ENCODE measurements at places on chromosomes 16 and 17.

DNA sequence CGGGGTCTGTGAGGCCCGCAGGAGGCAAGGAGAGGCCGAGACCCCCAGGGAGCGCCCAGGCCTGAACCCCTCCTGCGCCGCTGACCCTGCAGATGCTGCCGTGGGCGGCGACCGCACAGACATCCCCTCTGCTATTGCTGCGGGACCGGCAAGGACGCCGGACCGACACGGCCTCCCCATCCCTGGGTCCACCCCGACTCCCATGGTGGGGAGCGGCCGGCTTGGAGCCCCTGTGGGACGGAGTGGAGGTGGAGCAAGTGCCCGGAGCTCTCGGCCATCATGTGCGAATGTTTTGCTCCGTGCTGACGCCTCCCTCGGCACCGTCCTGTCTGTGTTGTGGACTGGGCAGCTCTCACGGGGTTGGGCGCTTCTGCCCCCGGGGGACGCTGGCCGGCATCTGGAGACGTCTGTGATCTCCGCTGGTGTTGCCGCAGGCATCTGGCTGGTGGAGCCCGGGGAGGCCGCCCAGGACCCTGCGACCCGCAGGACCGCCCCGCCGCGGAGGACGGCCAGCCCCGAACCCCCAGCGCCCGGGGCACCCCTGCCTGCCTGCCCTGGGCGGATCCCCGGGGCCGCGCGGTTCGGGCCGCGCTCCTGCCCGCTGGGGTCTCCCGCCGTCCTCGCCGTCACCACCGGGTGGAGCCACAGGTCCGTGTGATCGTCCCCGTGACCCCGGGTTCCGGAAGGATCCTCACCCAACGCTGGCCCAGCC lies 12.8 kb upstream of the GNG13 start:
- DNase-seq, result peak; percentile 84

GRCh38 chr16:85762970-85763369 lies 12.1 kb upstream of the C16orf74 start:
- DNase-seq, result no peak

DNA sequence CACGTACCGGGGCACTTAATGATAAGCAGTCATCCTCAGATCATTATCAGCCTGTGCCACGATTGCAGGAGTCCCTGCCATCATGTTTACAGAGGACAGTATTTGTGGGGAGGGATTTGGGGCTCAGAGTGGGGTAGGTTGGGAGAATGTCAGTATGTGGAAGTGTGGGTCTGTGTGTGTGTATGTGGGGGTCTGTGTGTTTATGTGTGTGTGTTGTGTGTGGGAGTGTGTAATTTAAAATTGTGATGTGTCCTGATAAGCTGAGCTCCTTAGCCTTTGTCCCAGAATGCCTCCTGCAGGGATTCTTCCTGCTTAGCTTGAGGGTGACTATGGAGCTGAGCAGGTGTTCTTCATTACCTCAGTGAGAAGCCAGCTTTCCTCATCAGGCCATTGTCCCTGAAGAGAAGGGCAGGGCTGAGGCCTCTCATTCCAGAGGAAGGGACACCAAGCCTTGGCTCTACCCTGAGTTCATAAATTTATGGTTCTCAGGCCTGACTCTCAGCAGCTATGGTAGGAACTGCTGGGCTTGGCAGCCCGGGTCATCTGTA lies 13.5 kb upstream of the EFCAB13 start:
- no peak for DNase-seq

- no peak for DNase-seq
Measured at GRCh38 chr16:21994856-21995465, 6.0 kb downstream of the PDZD9 start.

DNA sequence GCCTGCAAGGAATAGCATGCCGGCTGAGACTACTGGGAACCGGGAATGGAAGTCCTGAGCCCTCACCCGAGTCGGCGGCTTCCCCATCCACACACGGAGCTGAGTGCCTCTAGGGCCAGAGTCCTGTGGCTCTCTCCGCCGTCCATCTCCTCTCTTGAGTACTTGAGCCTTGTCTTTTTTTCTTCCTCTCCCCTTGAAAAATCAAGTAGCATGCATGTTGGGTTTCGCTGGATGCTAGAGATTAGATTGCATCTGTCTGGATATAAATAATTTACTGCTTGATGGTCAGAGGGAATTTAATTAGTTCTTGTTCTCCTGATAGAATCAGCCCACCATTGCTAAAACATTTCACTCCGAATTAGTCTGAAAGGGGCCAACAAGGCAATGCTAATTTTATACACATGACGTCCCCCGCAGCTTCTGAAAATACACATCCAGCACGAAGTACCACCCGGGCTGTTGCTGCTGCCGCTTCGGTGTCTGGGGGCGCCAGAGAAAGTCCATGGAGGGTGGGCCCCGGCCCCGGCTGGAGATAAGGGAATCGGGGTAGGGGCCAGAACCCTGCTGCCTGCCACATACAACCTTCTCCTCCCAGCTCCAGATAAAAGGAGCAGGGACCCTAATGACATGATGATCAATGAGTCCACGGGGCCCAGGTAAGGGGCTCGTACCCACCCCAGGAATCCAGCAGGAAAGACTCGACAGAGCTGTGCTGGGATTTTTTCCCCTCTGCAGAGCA lies 48.5 kb downstream of the RBFOX3 start:
- DNase-seq, result no peak

All from HAP-1 (cell line).